CD4-positive, alpha-beta T cell treated with Interleukin-15 for 1 hour (primary cell): ENCODE measurements at places on chromosomes 5 and 9.

DNA sequence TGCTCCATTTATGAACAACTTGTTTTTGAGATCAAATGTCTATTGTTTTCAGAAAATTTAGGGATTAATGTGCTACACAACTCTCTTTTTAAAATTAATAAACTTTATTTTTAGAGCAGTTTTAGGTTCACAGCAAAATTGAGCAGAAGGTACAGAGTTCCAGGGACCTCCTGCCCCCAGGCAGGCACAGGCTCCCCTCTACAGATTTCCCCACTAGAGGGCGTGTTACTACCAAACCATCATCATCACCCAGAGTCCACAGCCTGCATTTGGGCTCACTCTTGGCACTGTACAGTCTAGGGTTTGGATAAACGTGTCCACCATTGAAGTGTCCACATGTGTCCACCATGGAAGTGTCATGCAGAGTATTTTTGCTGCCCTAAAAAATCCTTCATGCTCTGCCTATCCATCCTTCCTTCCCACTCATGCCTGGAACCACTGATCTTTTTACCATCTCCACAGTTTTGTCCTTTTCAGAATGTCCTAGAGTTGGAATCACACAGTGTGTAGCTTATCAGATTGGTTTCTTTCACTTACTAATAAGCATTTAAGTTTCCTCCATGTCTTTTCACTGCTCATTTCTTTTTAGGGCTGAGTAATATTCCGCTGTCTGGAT is 61.7 kb downstream of the MRPL36 start:
- no peak for DNase-seq

DNA sequence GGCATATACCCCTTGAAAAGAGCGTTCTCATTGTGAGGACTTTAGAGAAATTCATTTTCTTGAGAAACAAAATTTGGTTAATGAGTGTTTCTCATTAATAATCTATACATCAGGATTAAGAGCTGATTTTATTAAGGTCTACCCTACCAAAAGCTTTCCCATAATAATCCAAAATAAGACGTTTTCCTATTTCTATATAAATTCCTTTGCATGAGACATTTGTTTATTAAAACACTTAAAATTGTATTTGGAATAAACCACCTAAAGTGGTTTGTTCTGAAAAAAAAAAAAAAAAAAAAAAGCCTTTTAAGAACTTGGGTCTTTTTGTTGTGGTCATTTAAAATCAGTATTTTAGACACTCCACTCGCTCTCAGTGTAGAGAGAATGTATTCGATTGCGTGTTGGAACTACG is 695 bp upstream of the TMOD1 start:
- no peak for DNase-seq

DNA sequence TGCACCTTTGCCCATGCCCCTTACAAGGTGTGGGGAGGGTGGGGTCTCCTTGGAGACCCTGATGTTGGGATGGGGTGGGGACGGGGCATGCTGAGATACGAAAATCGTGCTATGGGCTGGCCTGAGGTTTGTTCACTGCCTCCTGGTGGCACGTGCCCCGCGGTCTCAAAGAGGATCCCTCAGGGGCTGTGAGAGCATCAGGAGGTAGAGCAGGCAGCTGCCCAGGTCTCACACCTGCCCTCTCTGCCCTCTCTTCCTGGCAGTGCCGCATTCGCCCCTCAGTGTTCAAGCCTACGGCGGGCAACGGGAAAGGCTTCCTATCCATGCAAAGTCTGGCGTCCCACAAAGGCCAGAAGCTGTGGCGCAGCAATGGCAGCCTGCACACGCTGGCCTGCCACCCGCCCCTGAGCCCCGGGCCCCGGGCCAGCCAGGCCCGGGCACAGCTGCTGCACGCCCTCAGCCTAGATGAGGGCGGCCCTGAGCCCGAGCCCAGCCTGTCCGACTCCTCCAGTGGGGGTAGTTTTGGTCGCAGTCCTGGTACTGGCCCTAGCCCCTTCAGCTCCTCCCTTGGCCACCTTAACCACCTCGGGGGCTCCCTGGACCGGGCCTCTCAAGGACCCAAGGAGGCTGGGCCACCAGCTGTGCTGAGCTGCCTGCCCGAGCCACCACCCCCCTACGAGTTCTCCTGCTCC is 6.7 kb downstream of the N4BP3 start:
- no peak for DNase-seq

DNA sequence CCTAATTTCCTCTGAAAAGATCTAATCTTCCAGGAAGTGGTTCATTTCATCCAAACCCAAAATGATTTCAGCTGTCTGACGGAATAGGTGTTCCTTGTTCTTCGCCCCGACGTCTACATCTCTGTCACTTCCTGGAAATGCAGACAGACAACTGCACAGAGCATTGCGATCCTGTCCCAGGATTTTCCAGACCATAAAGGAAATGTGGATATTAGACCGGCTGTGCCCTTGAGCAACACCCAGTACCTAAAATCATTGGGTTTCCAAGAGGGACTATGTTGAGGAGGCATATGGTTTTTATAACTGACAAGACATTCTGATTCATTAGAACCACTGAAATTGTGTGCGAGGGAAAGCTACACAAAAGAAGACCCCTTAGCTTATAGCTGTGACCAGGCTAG is 74.2 kb downstream of the MSX2 start:
- no peak for DNase-seq

DNA sequence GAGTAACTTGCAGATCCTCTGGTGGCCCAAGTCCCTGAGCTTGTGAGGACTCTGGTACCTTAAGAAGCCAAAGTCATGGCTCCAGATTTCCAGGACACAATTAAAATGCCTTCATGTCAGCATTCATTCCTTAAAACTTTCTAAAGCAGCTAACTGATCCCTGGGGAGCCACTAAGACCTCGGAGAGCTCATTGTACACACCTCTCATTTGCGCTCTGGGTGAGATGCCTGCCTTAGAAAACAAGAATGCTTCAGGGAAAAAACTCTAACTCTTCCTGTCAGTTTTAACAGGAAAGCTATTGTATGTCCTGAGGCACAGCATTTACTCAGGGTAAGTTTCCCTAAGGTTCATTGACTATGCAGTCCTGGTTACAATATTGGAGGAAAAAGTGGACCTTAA is 285.0 kb downstream of the EFNA5 start:
- no peak for DNase-seq

GRCh38 chr5:173246135-173246495 is 11.1 kb upstream of the NKX2-5 start:
- DNase-seq: no peak

DNA sequence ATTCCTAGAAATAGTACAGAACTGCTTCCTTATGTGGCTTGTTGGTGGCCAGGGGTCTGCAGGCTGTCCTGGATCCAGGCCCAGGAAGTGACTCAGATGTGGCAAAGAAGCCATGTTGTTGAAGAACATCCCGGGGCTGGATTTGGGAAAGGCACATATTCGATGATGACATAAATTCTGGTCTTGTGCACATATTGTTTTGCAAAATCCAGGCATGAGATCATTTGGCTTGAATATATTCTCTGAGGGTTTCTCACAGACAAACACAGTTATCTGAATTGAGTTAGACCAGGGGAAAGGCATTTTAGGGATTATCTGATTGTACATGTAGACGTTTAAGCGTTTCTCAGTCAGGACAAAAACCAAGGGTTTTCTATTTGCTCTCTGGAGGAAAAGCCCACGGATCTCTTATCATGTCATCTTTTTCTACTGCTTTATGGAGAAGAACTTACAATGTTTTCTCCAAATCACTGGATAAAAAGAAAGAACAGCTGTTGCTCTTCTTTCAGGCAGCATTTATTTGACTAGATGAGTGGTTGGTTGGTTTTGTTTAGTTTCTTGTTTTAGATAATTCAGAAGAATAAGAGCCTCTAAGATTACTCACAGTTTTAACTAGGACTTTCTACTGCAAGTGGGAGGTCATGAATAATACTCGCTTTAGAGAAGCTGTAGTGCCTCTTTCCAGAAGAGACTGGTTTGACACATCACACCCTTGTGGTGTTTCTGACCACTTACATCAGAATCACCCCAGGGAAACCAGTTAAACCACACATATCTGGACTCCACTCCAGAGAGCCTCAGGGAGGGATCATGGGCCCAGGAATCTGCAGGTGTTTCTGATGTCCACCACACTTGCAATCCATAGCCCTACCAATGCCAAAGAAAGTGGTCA is 29.5 kb upstream of the LHFPL2 start:
- DNase-seq: no peak

DNA sequence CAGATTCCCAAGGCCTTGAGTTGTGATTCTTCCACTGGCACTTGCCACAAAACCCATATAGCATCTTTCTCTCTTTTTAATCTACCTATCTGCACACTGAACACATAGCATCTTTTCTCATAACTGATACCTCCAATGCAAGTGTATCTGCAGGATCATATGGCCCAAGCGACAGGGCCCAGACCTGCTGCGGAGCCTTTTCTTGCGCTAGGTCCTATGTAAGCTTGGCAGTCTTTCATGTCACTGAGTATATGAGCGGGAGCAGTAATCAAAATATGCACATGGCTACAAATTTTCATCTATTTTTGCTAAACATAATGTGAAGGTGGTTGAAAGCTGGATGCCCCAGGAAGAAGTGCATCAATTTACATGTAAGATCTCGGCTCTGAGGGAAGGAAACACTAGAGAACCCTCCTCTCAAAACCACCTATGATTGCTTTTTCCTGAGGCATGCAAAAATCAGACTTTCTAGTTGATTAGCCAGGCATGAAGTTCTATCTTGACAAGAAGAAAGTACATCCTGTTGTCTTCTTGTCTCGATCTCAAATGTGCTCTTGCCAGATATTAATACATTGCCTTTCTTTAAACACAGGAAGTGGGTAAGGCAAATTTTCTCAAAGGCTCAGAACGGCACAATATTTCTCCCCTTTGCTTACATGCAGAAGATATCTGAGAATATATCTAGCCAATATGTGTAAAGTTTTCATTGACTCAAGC is 26.9 kb upstream of the CEMIP2 start:
- DNase-seq: no peak

DNA sequence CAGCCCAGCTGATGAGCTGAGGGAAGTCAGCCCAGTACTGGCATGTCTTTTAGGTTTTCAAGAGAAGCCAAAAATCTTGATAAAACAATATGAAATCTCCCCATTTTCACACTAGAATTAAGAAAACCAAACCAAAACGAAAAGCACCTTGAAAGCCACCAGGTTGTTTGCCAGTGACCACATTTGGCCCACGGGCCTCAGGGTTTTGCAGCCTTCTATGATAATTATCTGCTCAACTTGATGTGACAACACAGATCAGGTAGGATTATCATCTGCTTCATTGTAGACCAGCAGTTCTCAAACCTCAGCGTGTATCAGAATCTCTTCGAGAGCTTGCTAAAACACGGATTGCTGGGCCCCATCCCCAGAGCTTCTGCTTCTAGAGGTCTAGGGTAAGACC is 101.4 kb downstream of the GALNT10 start:
- DNase-seq: no peak
